ENCODE measurements at places on chromosomes 1 and 21.

GRCh38 chr21:34011660-34012059, 61.7 kb upstream of the MRPS6 start:
- no peak for DNase-seq

- DNase-seq: no peak
Measured at GRCh38 chr1:159968901-159969300, 14.9 kb upstream of the SLAMF9 start.

DNA sequence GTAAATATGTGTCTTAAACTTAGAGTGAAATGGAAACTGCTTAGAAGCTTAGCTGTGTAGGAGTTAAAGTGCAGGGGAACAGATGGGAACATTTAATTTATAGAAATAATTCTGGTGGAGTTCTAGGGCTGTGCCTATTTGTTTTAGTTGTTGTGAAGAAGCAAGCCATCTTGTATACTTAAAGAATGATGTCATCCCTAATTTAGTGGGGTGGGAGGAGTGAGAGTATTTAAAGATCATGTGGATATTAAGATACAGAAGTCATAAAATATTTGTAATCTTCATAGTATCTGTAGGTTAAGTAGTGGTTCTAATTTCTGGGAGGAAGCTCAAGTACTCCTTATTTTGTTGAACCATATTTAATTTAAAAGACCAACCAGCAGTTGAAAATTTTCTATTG, 41.5 kb downstream of the BACH1 start:
- DNase-seq: no peak

GRCh38 chr1:54919367-54920359, 32.7 kb upstream of the DHCR24 start:
- no peak for DNase-seq

DNA sequence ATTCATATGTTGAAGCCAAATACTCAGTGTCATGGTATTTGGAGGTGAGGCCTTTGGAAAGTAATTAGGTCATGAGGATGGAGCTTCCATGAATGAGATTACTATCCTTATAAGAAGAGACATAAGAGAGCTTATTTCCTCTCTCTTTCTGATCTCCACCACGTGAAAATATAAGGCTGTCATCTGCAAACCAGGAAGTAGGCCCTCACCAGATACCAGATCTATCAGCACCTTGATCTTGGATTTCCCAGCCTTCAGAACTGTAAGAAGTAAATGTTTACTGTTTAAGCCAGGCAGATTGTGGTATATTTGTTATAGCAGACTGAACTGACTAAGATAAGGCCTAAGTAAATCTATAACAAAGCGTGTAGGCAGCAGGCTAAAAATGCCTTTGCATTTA, 25.3 kb downstream of the RBM11 start:
- no peak for DNase-seq

- DNase-seq: no peak
Measured at GRCh38 chr1:59075021-59075420, 221.9 kb upstream of the FGGY start.

DNA sequence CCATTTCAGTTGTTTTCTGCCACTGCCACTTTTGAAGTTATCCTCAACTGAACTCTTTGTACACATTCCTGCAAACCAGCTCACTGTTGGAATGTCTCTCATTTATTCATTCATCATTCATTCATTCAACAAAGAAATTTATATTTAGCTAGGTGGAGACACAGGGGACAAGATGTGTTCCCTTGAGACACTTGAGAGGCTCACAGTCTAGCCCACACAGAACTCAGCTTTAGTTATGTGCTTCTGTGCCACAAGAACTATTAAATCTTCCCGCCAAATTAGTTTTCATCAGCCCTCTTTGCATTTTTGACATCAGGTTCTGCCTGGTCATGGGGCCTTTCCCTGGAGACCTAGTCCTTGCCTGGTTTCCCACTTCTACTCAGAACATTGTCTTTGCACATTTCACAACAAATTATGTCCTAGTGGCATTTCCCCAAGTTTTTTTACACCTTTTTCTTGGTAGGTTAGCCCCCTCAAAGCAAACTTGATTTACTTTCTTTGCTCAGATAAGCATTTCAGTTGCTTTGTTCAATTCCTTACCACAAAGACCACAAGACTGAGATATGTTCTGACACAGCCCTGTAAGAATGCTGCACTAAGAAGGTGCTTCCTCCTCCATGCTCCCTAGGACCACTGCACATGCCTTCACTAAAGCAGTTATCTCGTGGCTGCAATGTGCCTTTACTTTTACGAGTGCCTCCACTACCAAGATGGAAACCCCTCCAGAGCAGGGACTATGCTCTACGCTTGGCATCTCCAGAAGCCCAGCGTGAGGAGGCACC, 31.0 kb downstream of the ILDR2 start:
- no peak for DNase-seq

GRCh38 chr1:64295561-64295960, 92.1 kb downstream of the UBE2U start:
- no peak for DNase-seq

DNA sequence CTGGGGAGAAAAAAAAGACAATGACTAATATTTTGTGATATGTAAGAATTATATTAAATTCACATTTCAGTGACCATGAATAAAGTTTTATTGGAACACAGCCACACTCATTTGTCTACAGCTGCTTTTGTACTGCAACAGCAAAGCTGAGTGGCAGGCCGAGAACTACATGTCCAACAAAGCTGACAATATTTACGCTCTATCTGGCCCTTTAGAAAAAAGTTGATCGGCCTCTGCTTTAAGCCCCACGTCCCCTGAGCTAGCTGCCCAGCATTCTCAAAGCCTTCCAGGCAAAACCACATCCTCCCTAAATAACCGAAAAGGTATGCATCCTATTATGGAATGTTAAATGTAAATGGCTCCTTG, 8.6 kb downstream of the SLC2A1 start:
- DNase-seq: no peak

- no peak for DNase-seq
Measured at GRCh38 chr1:222443566-222443965, 104.3 kb downstream of the HHIPL2 start.

DNA sequence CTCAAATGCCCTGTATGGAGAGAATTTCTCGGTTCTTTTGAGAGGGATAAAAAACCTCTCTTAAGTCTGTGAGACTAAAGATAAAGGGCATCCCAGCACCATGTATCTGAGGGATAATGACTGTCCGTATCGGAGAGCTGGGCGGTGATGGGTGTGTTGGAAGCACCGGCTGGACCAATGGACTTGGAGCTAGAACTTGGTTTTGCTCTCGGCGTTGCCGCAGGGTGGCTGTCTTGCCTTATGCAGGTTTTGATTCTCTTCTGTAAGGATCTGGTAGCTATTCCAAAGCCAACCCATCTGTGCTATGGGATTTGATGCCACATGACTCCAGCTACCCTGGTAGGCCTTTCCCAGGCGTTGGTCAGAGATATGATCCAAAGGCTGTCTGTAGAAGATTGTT, 348.8 kb downstream of the KIF26B start:
- DNase-seq: no peak

DNA sequence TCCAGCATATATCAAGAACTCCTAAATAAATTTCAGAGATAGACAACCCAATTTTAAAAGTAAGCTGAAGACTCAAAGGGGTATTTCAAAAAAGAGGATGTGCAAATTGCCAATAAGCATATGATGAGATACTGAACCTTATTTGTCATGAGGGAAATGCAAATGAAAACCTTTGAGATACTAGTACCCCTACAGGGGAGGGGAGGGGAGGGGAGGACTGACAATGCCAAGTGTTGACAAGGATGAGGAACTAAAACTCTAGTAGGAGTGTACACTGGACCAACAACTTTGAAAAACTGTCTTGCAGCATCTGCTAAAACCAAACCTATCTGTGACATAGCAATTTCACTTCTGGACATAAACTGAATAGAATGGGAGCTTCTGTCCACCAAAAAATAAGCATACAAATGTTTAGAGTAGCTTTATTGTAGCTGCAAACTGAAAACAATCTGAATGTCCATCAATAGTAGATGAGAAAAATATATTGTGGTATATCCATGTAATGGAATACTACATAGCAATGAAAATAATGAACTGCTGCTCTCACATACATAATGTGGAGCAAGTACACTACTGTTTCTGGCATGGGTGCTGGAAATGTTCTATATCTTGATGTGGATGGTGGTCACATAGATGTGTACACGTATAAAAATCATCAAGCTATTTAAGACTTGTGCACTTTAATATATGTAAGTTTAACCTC, 57.2 kb downstream of the CDK18 start:
- DNase-seq: no peak

DNA sequence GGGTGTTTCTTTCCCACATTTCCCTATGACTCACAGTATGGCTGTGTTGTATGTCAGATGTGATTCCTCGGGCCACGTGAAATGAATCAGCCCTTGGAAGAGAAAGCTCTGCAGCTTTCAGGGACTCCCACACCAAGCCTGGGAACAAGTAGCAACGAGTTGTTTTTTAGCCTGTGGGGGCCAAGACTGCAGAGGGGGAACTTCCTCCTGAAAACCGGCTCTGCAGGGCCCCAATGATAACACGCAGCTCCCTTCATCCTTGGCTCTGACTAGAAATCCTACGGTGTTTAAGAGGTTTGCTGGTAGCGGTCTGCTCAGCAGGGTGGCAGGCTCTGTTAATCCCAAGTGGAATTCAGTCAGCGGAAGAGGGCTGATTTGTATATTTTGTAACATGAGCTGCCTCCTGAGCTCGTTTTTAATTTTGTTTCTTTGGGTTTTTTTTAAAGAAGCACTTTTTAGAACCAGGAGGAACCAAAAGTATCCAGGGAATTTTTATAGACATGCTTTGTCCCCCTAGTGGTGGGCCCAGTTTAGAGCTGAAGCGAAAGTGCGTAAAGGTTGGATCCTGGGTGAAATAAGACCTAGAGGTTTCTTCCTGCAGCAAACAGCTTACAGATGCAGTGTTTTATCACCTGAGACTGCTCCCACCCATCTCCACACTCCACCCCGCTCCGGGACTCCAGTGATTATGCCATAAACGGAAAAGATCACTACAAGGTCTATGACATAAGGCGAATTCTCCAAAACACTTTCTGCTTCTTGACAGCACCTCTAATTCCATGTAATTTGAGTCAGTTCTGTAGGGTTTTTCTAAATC, 48.8 kb downstream of the LAMC2 start:
- no peak for DNase-seq

DNA sequence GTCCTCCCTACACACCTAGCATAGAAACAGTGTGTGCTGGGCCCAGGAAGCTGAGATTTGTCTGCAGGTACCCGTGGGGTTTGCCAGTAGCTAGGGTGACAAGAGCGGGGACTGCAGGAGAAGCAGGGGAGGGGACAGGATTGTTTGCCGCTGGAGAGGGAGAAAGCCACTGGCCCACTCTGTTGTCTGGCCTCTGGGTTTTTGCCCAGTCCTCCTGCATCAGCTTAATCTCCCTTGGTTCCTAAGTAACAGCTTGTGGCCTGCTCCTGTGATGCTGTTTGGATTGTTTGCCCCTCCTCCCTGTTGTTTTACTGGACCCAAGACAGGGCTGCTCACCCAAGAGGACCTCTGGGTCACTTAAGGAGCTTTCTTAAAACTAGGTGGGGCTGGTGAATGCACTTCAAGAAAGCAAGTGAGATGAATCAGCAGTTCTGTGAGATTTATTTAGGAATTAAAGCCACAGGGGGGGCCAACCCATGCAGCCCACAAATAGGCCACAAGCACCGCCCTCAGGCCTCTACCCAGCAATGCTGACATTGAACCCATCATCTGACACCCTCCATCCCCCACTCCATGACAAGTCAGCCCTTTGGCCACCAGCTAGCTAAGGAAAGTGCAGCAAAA, 142.8 kb downstream of the ZZZ3 start:
- no peak for DNase-seq

DNA sequence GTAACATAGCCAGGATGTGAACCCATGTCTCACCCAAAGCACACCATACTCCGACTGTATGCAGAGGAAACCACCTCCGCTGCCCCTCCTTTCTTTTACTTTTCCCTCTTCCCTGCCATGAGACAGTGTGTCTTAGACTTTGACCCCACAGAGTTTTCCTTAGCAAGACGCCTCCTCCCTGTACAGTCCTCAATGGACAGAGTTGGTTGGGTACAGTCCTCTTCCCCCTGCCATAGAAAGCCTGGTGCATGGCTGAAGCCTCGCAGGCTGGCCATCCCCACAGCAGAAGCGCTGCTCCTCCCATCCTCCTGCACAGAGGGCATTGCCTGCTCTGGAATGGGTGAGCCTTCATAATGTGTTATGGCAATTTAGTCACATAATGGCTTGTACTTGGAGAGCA, 127.9 kb downstream of the PLPP3 start:
- DNase-seq: no peak

DNA sequence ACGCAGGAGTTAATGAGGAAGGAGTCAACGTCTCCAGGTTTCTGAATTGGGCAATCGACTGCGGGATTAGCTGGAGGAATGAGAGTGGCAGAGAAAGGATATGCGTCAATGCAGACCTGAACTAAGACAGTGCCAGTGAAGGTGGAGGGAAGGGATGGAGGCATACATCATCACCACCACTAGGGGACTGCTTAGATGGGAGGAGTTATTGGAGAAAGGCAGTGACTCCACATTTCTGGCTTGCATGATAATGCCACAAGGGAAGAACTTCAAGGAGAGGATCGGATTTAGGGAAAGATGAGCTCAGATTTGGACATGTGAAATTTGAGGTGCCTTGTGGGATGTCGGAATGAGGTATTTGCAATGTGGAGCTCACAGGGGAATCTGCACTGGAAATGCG, 17.5 kb downstream of the VASH2 start:
- no peak for DNase-seq

- no peak for DNase-seq
Measured at GRCh38 chr1:46830665-46831322, 31.9 kb downstream of the CYP4B1 start.

GRCh38 chr1:30446508-30446907, 276.9 kb downstream of the MATN1 start:
- no peak for DNase-seq

GRCh38 chr1:245085508-245086095, 69.2 kb upstream of the KIF26B start:
- no peak for DNase-seq

GRCh38 chr1:95382000-95382786, 148.2 kb downstream of the RWDD3 start:
- DNase-seq: no peak

- no peak for DNase-seq
Measured at GRCh38 chr1:230152999-230153398, 86.0 kb downstream of the GALNT2 start.

GRCh38 chr1:93768380-93768863, 86.8 kb upstream of the BCAR3 start:
- DNase-seq: no peak

- no peak for DNase-seq
Measured at GRCh38 chr1:232743999-232744398, 61.2 kb upstream of the MAP10 start.

DNA sequence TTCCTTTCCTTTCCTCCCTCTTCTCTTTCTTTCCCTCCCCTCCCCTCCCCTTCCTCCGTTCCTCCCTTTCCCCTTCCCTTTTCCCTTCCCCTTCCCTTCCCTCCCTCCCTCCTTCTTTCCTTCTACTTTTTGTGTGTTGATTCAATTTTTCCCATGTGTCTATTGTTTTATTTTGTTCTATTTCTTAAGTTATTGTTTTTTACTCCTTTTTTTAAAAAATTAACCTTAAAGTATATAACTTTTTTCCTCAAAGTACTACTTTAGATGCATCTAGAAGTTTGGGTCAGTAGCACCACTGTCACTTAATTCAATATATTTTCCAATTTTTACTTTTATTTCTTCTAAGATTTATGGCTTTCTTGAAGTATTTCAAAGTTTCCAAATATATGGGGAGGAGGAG, 448.2 kb upstream of the VAMP3 start:
- no peak for DNase-seq
